ENCODE measurements at places on chromosomes 12 and 14. TPM values are rescaled to one million over a fixed set of nuclear protein-coding genes. Genes with fewer than 3 reads are reported as not detected.

- peaks cover 6% of the 10 kb centered on the region for H3K4me1 ChIP-seq
- H3K36me3 ChIP-seq = peaks cover 7% of the 10 kb centered on the region
These were observed 16.0 kb upstream of the SELPLG start for GRCh38 chr12:108649669-108650068.

DNA sequence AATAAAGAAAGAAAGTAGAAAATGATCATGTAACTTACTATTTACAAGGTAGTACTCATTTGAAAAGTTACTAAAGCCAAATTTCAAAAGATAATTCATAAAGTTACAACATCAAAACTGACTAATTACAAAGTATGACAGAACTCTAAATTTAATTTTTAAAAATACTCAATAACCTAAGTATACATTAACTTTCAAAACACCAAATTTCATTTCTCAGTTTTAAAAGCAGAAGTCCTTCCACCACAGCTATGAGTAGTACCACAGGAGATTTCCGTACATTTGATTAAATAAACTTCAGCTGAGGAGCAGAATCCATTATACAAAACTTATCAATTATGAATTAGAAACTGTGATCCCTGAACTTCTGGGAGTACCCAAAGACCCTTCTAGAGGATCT lies 100.8 kb upstream of the BBS10 start:
- H3K4me1 ChIP-seq = no peaks in the 10 kb centered on the region
- H3K36me3 ChIP-seq = peaks cover 14% of the 10 kb centered on the region
- DNase-seq = no peak
- no peaks in the 10 kb centered on the region for H3K27me3 ChIP-seq
- H3K4me3 ChIP-seq = no peak overlapping the region

GRCh38 chr14:31920989-31921650 lies 156.0 kb upstream of the ARHGAP5 start:
- no peaks in the 10 kb centered on the region for H3K36me3 ChIP-seq
- no peaks in the 10 kb centered on the region for H3K4me1 ChIP-seq
- no peak overlapping the region for H3K27ac ChIP-seq
- no peak for DNase-seq
- no peak overlapping the region for H3K4me3 ChIP-seq
- H3K27me3 ChIP-seq = no peaks in the 10 kb centered on the region

PPM1H gene
- total RNA-seq = 0.09 TPM

DNA sequence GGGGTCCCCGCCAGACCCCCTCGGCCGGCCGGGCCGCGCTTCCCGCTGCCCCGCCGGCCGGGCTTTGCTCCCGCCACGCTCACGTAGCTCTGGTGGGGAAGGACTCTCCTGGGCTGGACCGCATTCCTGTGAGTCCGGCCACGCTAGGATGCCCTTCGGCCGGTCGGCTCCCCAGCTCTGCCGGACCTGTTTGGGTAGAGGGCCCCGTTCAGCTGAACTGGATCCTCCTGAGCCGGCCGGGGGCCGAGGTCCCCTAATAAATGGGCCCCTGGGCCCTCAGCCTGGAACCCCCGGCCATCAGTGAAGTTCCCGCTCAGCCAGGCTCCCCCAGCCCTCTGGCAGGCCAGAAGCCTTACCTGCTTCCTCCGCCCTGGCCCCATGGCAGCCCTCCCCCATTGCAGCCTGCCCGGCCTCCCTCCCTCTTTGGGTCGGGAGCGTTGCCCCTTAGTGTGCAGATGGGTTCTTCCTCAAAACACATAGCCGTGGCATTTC lies 593 bp downstream of the UNC119B start:
- DNase-seq = no peak
- peak overlapping the region; percentile 90 for H3K27ac ChIP-seq
- H3K27me3 ChIP-seq = no peaks in the 10 kb centered on the region
- peaks cover 5% of the 10 kb centered on the region for H3K36me3 ChIP-seq
- H3K4me1 ChIP-seq = peaks cover 36% of the 10 kb centered on the region

DNA sequence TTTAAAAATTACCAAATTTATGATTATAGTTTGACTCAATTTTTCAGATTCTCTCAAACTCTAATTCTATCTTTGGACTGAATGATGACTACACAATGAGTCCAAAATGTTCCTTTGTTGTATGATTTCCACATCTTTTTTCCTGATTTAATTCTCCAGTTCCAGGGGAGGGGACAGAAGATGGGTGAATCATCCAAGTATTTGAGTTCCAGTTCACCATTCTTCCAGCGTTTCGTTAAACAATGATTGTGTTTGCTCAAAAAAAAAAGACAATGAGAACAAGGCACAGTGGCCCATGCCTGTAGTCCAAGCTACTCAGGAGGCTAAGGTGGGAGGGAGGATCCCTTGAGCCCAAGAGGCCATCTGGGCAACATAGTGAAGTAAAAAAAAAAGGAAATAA lies 23.8 kb downstream of the BAZ1A start:
- H3K4me3 ChIP-seq = no peak overlapping the region
- H3K27me3 ChIP-seq = no peaks in the 10 kb centered on the region
- no peaks in the 10 kb centered on the region for H3K36me3 ChIP-seq
- DNase-seq = no peak
- no peak overlapping the region for H3K27ac ChIP-seq

GRCh38 chr14:31205681-31206535 lies 1.7 kb downstream of the HECTD1 start:
- no peak for DNase-seq
- H3K27me3 ChIP-seq = no peaks in the 10 kb centered on the region
- H3K4me3 ChIP-seq = peak overlapping the region; percentile 71

AQP2 gene
- total RNA-seq = not detected

UNG gene
- total RNA-seq = 36.0 TPM

DNA sequence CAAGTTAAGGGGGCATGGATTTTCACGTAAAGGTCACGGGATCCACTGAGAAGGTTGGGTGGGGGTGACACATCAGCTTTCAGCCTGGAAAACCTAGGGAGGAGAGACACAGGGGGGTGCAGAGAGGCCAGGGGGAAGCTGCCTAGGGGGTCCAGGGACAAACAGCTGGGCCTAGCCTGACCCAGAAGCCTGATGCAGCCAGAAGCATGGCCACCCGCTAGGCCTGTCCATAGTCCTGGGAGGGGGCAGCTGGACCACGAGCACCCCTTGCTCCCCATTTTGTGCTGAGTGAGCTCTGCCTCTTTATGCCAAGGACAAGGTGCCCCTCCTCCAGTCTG lies 322.7 kb upstream of the RTL1 start:
- no peak overlapping the region for H3K27ac ChIP-seq
- no peak overlapping the region for H3K4me3 ChIP-seq
- no peaks in the 10 kb centered on the region for H3K36me3 ChIP-seq
- H3K27me3 ChIP-seq = no peaks in the 10 kb centered on the region
- H3K4me1 ChIP-seq = peaks cover 10% of the 10 kb centered on the region

GRCh38 chr12:4435537-4435936 lies 10.1 kb downstream of the FGF6 start:
- no peak overlapping the region for H3K27ac ChIP-seq
- H3K27me3 ChIP-seq = no peaks in the 10 kb centered on the region
- no peaks in the 10 kb centered on the region for H3K36me3 ChIP-seq
- DNase-seq = no peak

DNA sequence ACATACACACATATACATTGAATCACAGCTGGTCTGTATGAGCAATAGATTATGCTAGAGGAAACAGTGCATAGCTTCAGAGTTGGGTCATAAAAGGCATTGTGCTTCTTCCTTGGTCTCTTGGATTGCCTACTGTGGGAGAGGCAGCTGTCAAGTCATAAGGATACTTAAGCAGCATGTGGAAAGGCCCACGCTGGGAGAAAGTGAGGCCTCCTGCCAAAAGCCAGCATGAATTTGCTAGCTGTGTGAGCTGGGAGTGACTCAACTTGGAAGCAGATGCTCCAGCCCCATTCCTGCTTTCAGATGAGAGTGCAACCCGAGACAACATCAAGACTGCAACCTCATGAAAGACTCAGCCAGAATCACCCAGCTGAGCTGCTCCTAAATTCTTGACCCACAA lies 311.9 kb upstream of the TBX3 start:
- H3K27me3 ChIP-seq = no peaks in the 10 kb centered on the region
- no peaks in the 10 kb centered on the region for H3K4me1 ChIP-seq
- H3K4me3 ChIP-seq = no peak overlapping the region
- no peak for DNase-seq
- H3K36me3 ChIP-seq = no peaks in the 10 kb centered on the region

- DNase-seq = no peak
- H3K4me1 ChIP-seq = peaks cover 34% of the 10 kb centered on the region
- no peak overlapping the region for H3K4me3 ChIP-seq
- no peaks in the 10 kb centered on the region for H3K36me3 ChIP-seq
These were observed 40.5 kb downstream of the LIMA1 start for GRCh38 chr12:50242751-50243191.

- no peak overlapping the region for H3K27ac ChIP-seq
- DNase-seq = no peak
- H3K4me3 ChIP-seq = no peak overlapping the region
- peaks cover 70% of the 10 kb centered on the region for H3K27me3 ChIP-seq
- H3K36me3 ChIP-seq = no peaks in the 10 kb centered on the region
These were observed 89.0 kb downstream of the RFX4 start for GRCh38 chr12:106671840-106672239.

VASH1 gene
- 4.3 TPM for total RNA-seq

LRRC43 gene
- not detected for total RNA-seq

GRCh38 chr14:36647417-36647823 lies 14.2 kb upstream of the PAX9 start:
- DNase-seq = no peak
- peaks cover 4% of the 10 kb centered on the region for H3K27me3 ChIP-seq
- H3K36me3 ChIP-seq = no peaks in the 10 kb centered on the region
- H3K27ac ChIP-seq = peak overlapping the region; percentile 76
- peaks cover 8% of the 10 kb centered on the region for H3K4me1 ChIP-seq

GRCh38 chr12:24600996-24601395 lies 347.9 kb downstream of the BCAT1 start:
- H3K27me3 ChIP-seq = no peaks in the 10 kb centered on the region
- H3K36me3 ChIP-seq = no peaks in the 10 kb centered on the region
- no peak overlapping the region for H3K4me3 ChIP-seq
- DNase-seq = no peak
- peaks cover 4% of the 10 kb centered on the region for H3K4me1 ChIP-seq

DNA sequence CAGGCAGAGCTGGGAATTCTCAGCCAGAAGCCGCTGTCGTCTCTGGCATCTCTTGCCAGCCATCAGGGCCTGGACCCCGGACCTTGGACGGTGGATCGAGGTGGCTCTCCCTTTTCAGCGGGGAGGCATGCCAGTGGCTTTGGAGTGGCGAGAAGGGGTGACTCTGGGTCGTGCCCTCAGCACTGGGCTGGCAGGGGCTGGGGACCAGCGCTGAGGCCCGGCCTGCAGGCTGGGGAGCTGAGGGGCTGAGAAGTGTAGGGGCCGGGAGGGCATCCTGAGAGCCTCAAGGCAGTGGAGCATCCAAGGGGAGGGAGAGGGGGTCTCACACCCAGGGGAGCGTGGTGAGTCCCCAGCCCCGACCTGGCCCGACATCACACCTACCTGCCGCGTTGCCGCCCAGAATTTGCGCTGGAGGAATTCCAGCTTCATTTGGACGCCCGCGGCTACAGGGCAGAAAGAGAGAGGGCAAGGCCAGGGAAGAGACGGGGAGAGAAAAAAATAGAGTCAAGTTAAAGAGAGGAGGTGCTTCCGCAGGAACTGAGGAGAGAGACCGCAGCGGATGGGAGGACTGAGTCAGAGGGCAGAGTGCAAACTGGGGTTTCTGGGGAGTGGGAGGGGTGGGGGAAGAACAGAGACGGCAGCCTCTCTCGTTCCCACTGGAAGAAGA lies 9.0 kb upstream of the LRTM2 start:
- no peak for DNase-seq
- H3K4me3 ChIP-seq = no peak overlapping the region
- H3K36me3 ChIP-seq = no peaks in the 10 kb centered on the region
- H3K27me3 ChIP-seq = no peaks in the 10 kb centered on the region

MORN3 gene
- not detected for total RNA-seq

- no peak overlapping the region for H3K4me3 ChIP-seq
- H3K4me1 ChIP-seq = no peaks in the 10 kb centered on the region
- no peak overlapping the region for H3K27ac ChIP-seq
- H3K36me3 ChIP-seq = no peaks in the 10 kb centered on the region
- no peak for DNase-seq
- H3K27me3 ChIP-seq = no peaks in the 10 kb centered on the region
These were observed 545.9 kb upstream of the SEL1L start for GRCh38 chr14:82079553-82079952.

DNA sequence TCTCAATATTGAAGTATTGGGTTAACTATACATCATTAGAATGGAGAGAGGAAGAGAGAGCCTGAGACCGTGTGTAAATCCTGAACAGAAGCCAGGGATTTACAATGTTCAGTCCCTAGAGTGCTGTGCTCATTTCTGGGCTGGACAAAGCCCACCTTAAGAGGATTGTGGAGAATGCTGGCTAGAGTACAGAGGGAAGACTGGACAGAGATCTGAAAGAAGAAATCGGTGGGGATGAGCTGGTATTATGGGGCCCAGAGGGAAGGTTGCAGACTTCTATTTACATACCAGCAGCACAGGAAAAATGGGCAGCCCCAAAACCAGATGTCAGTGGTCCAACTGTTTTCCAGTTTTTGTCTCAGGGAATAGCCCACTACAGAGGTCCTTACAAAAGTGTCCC lies 42.3 kb downstream of the RTN1 start:
- DNase-seq = no peak
- H3K36me3 ChIP-seq = no peaks in the 10 kb centered on the region
- no peaks in the 10 kb centered on the region for H3K4me1 ChIP-seq
- no peak overlapping the region for H3K4me3 ChIP-seq
- no peaks in the 10 kb centered on the region for H3K27me3 ChIP-seq

DNA sequence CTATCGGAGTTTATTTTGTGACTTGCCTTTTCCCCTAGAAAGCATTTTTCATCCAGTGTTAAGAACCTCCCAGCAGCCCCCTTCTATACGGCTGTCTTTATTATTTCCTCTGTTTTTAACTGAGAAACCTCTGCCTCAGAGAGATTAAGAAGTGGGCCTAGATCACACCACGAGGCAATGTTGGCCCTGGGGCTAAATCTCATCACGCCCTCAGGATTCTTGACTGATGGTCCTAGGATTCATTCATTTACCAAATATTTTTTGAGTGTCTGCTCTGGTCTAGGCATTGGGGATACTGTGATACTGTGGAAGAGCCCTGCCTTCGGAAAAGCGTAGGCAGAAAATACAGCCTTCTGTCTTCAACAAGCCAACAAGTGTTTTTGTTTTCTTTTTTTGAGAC lies 42.1 kb downstream of the C14orf132 start:
- DNase-seq = no peak
- peaks cover 8% of the 10 kb centered on the region for H3K4me1 ChIP-seq
- H3K27me3 ChIP-seq = no peaks in the 10 kb centered on the region
- no peak overlapping the region for H3K4me3 ChIP-seq
- no peaks in the 10 kb centered on the region for H3K36me3 ChIP-seq

All from esophagus squamous epithelium (tissue), 5 donors.